ENCODE measurements at places on chromosomes 3 and 15. TPM values are rescaled to one million over a fixed set of nuclear protein-coding genes. Genes with fewer than 3 reads are reported as not detected.

Gene GOLGA6D
- total RNA-seq = 0.12 TPM

Gene CACNA2D2
- 10.2 TPM for total RNA-seq

Gene IDH3A
- 115 TPM for total RNA-seq

Gene ZPLD1
- not detected for total RNA-seq

Gene KLHDC8B
- 10.4 TPM for total RNA-seq

Gene SLTM
- total RNA-seq = 88.7 TPM

Gene PCOLCE2
- total RNA-seq = 4.4 TPM

Gene TGM4
- not detected for total RNA-seq

Gene SERPINI2
- 0.27 TPM for total RNA-seq

Gene RASGRP1
- total RNA-seq = 1.6 TPM

Gene SERINC4
- total RNA-seq = 0.12 TPM

Gene TRAIP
- total RNA-seq = 25.5 TPM

Gene CASR
- total RNA-seq = not detected

Gene MESP1
- 8.8 TPM for total RNA-seq

Gene SPINK8
- total RNA-seq = not detected

Gene PRSS50
- total RNA-seq = not detected

Gene ACKR2
- total RNA-seq = 0.76 TPM

Gene CX3CR1
- total RNA-seq = 0.10 TPM

Gene CD200R1
- not detected for total RNA-seq

Gene FRMD5
- total RNA-seq = 27.2 TPM
